GM12864 (cell line): ENCODE measurements at places on chromosomes 7 and 10.

GRCh38 chr10:133257489-133258065 lies 19.1 kb downstream of the ADAM8 start:
- DNase-seq = no peak

GRCh38 chr7:102967798-102968197 lies 55.0 kb downstream of the LRRC17 start:
- DNase-seq = no peak

- no peak for DNase-seq
Observed at GRCh38 chr7:121266307-121266894, 62.4 kb upstream of the WNT16 start.

- no peak for DNase-seq
Observed at GRCh38 chr7:116161728-116162127, 48.6 kb upstream of the TES start.

DNA sequence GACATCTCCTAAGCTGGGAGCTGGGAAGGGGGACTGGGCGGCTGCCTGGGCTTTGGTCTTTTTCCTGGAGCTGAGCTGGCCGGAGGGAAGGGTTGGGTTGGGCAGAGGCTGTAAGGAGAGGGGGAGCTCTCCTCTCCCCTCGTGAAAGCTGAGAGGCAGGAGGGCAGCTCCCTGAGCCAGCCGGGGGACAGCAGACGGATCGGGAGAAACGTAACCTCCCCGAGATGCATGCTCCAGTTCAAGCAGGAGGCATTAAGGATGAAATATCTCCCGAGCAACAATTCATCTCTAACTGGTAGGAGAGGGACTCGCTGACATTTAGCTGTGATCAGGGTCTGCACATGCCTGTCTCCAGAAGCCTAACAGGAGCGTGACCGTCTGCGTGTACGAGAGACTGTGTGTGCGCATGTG lies 19.9 kb upstream of the LBX1 start:
- DNase-seq = no peak

DNA sequence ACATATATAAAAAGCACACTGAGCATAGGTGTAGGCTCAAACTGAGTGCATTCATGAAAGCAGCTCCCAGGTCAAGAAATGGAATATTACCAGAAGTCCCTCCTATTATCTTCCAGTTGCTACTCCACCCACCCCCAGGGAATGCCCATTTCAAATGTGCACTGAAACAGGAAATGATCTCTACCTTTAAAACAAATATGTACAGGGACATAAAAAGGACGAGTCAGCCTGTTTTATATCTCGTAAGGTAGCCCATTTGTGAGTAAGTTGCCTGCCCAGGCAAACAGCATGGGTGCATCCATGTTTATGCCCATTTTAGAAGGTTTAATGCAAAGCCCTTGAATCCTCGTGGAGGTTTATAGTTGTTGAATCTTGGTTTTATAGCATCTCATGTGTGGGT lies 10.4 kb downstream of the FFAR4 start:
- no peak for DNase-seq

DNA sequence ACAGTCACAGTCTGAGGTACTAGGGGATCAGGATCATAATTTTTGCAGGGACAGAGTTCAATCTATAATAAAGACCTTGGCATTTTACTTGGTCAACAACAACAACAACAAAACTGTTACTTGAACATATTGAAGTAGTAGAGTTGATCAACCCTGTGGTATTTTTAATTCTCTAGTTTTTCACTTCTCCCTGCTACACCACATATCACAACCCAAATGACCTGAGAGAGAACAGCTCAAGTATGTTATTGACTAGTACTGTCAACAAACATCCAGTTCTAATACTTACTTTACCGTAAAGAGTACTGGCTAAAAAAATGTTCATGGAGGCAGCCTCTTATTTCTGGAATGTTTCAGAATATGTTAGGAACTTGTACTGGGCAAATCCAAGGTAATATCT lies 90.5 kb upstream of the FAM3C start:
- no peak for DNase-seq

GRCh38 chr7:130884437-130885417 lies 150.7 kb upstream of the KLF14 start:
- DNase-seq = no peak

GRCh38 chr7:27941522-27941921 lies 201.6 kb downstream of the TAX1BP1 start:
- no peak for DNase-seq

GRCh38 chr7:27169658-27170425 lies 4.3 kb downstream of the HOXA10 start:
- DNase-seq = no peak

DNA sequence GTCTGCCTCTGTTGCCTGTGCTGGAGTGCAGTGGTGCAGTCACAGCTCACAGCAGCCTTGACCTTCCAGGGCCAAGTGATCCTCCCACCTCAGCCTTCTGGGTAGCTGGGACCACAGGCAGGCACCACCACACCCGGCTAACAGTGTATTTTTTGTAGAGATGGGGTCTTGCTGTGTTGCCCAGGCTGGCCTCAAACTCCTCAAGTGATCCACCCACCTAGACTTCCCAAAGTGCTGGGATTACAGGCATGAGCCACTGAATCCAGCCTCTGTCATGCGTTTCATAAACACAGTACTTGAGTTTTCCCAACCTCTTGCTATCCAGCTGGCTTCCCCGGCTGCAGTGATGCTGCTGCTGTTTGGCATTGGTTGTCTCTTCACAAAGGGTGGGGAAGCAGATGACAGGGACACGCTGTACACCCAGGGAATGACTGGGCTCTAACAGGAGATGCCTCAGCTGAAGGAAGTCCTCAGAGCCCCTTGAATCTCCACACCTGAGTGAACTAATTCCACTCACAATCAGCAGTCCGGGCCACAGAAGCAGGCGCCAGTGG lies 191.5 kb downstream of the DIP2C start:
- DNase-seq = no peak

GRCh38 chr7:27187475-27188385 lies 2.7 kb upstream of the HOXA11 start:
- no peak for DNase-seq

GRCh38 chr7:138021889-138022288 lies 20.0 kb upstream of the CREB3L2 start:
- no peak for DNase-seq

DNA sequence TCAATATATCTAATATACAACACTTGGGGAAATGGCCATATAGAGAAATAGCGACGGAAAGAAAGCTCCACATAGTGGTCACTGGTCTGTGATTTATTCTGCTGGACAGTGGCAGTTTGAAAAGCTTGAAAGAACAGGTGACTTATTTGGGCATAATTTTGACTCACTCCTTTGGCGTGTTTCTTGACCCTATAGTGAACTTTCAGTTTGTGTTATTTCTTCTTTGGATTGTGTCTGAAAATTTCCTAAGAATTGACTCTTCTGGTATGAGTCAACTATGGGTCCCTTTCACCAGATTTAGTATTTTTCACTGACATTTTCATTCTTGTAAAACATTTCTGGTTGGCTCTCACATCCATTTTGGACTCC lies 25.8 kb upstream of the IMMP2L start:
- DNase-seq = no peak

GRCh38 chr10:54826994-54827560 lies 26.0 kb upstream of the PCDH15 start:
- no peak for DNase-seq

DNA sequence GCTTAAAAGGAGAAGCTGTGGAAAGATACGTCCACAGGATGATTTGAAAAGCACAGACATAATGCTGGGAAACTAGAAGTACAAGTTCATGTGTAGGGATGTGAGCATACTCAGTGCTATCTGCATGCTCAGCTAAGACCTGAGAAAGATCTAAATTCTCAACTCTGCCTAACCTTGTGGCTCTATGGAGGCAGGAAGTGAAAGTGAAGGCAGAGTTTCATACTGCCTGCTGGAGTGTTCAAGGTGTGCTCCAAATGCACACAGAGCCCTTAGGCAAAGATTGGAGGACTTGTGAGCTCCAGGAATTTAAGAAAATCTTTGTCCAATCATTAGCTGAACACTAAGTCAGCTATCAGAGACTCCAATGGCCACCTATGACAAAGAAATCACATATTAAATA lies 190.9 kb downstream of the RNLS start:
- DNase-seq = peak; percentile 84

GRCh38 chr7:70439651-70440050 lies 692.3 kb upstream of the GALNT17 start:
- no peak for DNase-seq

DNA sequence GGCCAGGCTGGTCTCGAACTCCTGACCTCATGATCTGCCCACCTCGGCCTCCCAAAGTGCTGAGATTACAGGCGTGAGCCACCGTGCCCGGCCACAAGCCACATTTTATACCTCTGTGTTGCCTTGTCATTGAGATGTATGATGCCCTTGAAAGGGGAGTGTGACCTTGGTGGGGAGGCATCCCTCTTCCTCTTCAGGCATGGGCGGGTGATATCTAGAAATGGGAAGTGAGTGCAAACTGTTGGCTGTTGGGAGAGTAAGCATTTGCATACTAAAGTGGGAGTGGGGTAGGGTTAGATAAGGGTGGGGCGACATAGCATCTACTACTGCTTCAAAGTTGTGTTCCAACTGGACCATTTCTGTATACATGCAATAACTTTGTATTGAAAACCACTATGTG lies 20.1 kb downstream of the RP9 start:
- DNase-seq = no peak

- no peak for DNase-seq
Observed at GRCh38 chr7:27165089-27165995, at the start of gene HOXA9. Gene HOXA9, minus strand, starts transcription at chr7:27165537. Its CDS starts 80 bp downstream, at chr7:27165457.

- DNase-seq = no peak
Observed at GRCh38 chr7:76296743-76297740, 5.4 kb upstream of the HSPB1 start.

DNA sequence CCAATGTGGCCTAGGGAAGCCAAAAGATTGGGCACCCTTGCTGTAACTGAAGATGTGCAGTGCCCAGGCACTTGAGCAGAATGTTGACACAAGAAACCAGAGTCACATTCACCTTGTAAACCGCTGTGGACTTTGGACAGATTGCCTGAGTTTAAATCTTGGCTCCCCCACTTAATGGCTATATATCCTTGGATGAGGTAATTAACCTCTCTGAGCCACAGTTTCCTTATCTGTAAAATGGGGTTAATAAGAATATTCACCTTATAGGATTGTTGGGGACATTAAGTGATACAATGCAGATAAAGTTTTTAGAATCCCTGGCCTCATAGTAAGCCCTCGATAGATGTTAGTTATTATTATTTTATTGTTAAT lies 331.0 kb downstream of the LRMDA start:
- DNase-seq = no peak

DNA sequence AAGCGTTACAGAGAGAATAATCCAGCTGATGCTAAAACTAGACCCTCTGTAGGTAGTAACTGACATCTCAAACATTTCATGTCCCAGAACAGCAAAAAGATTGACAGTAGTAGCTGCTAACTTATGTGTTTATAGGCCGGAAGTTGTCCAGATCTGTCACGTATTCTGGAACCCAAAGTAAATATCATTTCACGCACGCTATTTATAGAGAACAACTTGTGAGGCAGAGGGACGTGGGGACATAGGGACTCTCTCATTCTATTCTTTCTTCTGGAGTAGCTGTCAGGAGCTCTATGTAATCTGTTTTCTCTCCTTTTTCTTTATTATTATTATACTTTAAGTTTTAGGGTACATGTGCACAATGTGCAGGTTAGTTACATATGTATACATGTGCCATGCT lies 22.3 kb downstream of the AGK start:
- no peak for DNase-seq

GRCh38 chr10:49273082-49273465 lies 25.9 kb upstream of the C10orf71 start:
- DNase-seq = no peak

DNA sequence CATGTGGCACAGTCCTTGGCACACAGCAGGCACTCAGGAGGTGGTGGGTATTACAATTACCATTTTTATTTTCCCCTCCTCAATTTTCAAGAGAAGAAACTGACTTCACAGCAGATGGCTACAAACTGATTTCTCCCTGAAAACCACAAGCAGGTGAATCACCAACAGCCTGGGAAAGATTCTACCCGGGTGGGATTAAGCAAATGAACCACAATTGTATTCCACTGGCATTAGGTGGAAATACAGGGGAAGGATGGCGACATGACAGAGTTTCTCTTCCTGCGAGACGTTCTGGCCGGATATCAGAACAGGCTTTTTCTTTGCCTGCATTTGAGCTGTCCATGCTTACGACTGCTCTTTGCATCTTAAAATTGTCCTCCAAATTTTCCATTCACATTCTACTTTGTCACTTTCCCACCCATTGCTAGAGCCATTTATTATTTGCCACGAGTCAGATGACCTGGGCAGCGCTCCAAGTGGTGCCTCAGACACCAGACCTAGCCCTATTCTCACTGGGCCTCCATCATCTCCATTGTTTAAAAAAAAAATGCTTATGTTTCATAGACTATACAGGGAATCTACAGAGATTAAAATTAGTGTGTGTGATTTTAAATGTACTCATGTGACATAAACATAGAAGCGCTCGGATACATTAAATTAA lies 4.6 kb downstream of the DENND11 start:
- DNase-seq = no peak
